Left colon (tissue), 2 donors: ENCODE measurements at places on chromosomes 13 and 19. TPM values are rescaled to one million over a fixed set of nuclear protein-coding genes. Genes with fewer than 3 reads are reported as not detected.

Gene THSD1
- 1.2 TPM for total RNA-seq

Gene ZNF260
- 6.6 TPM for total RNA-seq

Gene CRX
- total RNA-seq: not detected

Gene STK24
- 204 TPM for total RNA-seq

Gene PDS5B
- total RNA-seq: 29.7 TPM

Gene POGLUT2
- 1.1 TPM for total RNA-seq

Gene STX10
- total RNA-seq: 66.0 TPM

Gene ZNF229
- total RNA-seq: 2.7 TPM

Gene NFIX
- total RNA-seq: 61.7 TPM

Gene INSR
- total RNA-seq: 84.9 TPM

Gene IGFL3
- total RNA-seq: not detected

Gene PABPC3
- 0.28 TPM for total RNA-seq

Gene ERICH4
- total RNA-seq: not detected

Gene LHFPL6
- total RNA-seq: 7.0 TPM

Gene FCER2
- 0.27 TPM for total RNA-seq

Gene PEAK3
- total RNA-seq: 0.15 TPM

Gene CCDC8
- 0.40 TPM for total RNA-seq

Gene CFD
- 57.0 TPM for total RNA-seq

Gene PSG6
- total RNA-seq: not detected

Gene PCDH9
- total RNA-seq: 0.61 TPM

Gene ZNF155
- total RNA-seq: 6.9 TPM

Gene CDC42EP5
- 569 TPM for total RNA-seq

Gene CYP2A6
- total RNA-seq: not detected

Gene SELENOW
- 274 TPM for total RNA-seq

Gene C1QTNF9B
- not detected for total RNA-seq

Gene COL4A2
- total RNA-seq: 35.3 TPM

Gene FFAR2
- total RNA-seq: 1.2 TPM

Gene MRPL57
- 15.2 TPM for total RNA-seq

Gene MAP2K7
- 29.2 TPM for total RNA-seq

Gene CEACAM3
- 1.2 TPM for total RNA-seq

Gene ARRDC5
- 0.42 TPM for total RNA-seq

Gene NKPD1
- total RNA-seq: 0.15 TPM

Gene ZNF524
- 26.6 TPM for total RNA-seq

Gene AMH
- total RNA-seq: 1.7 TPM

Gene LMTK3
- total RNA-seq: 1.1 TPM

Gene RAB8A
- total RNA-seq: 172 TPM

Gene TMPRSS9
- 0.34 TPM for total RNA-seq

Gene PRSS57
- not detected for total RNA-seq

Gene TNFRSF19
- 0.55 TPM for total RNA-seq

Gene GRIN2D
- 0.37 TPM for total RNA-seq

Gene ZNF93
- total RNA-seq: 2.3 TPM

Gene APLP1
- total RNA-seq: 1.8 TPM
